ENCODE measurements at places on chromosomes 12 and 14.
A peak's percentile ranks its signal among the peaks of the same experiment; 100 is the strongest.

DNA sequence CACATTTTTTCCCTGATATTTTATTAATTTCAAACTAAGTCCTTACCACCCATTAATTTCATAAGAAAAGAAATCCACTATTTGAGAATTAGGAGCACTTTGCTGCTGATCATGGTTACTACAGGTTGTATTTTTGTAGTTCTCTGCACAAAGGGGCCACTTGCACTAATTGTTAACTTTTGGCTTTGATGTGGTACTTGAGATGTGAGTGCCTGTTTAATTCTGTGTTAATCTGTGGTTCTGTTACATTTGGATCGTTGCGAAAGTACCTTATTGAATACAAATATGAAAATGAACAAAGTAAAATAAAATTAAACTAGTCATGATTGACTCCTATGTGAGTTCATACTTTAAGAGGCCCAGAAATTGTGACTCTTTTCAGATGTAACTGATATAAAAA, 374.9 kb upstream of the RGS6 start:
- no peak for DNase-seq

- DNase-seq = no peak
Measured at GRCh38 chr14:36988989-36989388, 183.4 kb downstream of the SLC25A21 start.

GRCh38 chr12:41605545-41606305, 417.6 kb downstream of the PDZRN4 start:
- no peak for DNase-seq

- no peak for DNase-seq
Measured at GRCh38 chr14:26218861-26219260, 379.0 kb downstream of the NOVA1 start.

GRCh38 chr12:42611571-42612230, 22.2 kb upstream of the PRICKLE1 start:
- DNase-seq = no peak

GRCh38 chr12:1692895-1693610, 2.2 kb downstream of the ADIPOR2 start:
- no peak for DNase-seq

DNA sequence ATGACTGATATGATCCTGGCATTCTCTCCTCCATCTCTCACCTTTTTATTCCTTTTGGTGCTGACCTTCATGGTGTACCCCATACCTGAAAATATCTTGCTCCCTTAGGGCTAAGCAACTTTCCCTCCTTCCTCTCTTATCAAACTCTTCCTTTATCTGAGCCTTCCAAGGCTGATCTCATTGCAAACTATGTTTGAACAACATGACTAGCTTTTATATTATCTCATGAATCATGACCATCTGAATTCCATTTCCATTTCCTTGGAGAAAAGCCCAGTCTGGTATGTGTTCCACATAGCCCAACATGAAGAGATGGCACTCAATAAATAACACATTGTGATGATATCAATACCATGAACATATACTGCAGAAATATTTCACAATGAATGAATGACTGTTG, 111.6 kb downstream of the TSPAN8 start:
- DNase-seq = peak; percentile 57

- peak; percentile 86 for DNase-seq
Measured at GRCh38 chr12:90058704-90059103, 350.1 kb upstream of the ATP2B1 start.

DNA sequence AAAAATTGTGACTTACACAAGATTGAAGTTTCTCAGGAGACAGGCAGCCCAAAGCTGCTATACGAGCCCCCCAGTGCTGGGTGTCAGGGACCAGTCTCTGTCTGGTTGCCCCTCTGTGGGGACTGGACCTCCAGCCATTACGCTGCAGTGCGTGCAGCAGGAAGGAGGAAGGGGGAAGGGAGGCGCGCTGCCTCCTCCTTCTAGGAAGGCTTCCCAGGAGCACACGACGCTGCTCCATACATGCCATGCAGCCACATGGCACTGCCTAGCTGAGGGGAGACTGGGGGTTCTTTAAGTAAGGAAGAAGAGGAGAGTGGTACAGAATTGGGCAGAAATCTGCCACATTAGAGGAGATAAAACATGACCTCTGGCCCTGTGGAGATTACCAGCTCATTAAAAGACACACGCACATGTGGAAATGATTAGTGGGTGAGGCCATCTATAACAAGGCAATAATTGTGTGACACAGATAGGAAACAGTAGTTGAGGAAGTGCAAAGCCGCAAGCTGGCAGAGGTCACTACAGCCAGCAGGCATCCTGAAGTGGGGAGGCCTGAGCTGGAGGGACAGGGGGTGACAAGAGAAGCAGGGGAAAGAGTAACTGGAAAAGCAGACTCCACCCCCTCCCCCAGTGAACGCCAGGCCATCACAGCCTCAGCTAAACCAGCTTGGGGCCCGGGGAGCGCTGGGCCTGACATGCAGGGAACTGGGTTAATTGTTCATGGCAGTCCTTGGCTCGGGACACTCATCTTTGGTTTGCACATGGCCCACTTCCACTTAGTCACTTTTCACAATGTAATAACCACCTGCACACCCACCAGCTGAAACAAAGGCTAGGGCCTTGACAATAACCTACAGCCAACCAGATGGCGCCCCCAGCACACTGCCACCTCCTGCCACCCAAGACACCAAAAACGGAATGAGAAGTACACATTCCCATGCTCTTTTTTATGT, 39.6 kb downstream of the CCDC88C start:
- DNase-seq = no peak

GRCh38 chr12:26077915-26078702, 46.7 kb downstream of the BHLHE41 start:
- DNase-seq = no peak

- no peak for DNase-seq
Measured at GRCh38 chr12:100544165-100544564, 29.3 kb upstream of the GAS2L3 start.

- no peak for DNase-seq
Measured at GRCh38 chr12:112807452-112807851, 15.9 kb downstream of the RPH3A start.

DNA sequence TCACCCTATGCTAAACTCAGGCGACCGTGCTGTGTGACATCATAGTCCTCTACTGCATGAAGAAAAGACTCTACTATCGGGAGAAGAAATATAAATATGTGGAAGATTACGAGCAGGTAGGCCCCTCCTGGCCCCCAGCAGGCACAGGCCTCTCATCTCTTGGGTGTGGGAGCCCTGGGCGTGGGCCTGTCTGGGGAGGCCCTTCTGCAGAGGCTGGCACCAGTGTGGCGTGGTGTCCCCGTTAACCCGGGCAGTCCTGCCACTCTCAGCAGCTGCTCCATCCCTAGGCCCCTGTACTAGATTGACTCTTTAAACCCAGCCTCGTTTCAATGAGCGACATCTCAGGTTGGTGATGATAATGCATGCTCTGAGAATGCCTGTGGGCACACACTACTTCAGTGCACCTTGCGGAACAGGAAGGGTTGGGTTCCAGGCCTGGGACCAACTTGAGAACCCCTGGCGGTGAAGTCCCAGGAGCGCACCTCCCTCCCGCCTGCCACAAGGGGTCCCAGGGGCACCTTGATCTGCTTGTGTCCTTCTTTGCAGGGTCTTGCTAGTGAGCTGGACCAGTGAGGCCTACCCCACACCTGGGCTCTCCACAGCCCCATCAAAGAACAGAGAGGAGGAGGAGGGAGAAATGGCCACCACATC, 23.2 kb downstream of the P2RX4 start:
- no peak for DNase-seq

- no peak for DNase-seq
Measured at GRCh38 chr12:76688631-76689030, 75.3 kb upstream of the ZDHHC17 start.

GRCh38 chr12:31517994-31518393, 72.9 kb downstream of the DENND5B start:
- DNase-seq = no peak

DNA sequence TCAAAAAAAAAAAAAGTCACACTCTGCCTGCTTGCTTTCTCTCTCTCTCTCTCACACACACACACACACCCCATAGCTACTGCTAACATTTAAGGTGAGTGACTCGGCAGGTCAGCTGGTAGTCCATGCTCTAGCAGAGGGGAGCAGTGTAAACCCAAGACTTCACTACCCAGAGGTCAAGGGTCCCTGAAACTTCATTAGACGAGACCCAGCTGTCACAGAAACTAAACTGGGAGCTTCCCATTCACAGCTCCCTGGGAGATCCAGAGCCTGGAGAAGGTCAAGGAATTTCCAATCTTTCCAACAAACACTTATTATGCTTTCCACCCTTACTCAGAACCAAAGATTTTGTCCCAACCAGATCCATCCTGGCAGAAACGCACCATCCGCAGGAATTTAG, 33.2 kb downstream of the CKAP4 start:
- no peak for DNase-seq

DNA sequence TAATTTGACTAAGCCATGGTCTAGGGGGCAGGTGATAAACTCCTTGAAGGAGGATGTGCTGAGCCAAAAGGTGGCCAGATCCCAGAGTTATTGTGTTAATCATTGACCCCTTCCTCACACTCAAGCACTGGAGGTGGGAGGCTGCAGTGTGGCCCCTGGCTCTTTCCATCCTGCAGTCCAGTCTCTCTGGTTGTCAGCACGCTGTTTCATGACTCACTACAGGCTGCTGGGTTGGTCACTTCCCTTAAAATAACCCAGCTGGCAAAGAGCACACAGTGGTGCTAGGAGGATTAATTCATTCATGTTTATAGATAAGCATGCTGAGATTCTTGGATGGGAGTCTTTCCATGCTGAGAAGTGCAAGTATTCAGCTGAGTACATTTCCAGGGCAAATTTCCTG, 228.9 kb downstream of the ANO2 start:
- peak; percentile 36 for DNase-seq

DNA sequence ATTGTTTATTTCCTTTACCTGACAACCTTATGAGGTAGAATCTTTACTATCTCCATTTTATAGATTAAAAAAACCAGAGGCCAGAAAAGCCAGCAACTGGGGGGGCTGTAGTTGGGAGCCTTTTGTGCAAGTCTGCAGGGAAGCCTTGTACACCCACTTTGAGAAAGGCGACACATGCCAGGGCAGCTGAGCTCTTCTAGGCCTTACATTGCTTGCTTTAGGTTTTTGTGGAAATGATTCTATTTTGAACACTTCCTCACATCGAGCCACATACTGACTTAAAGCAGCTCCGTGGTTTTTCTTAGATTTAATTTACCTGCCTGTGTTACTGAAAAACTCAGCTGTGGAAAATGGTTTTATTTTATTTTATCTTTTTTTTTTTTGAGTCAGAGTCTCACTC, 34.6 kb downstream of the EP400 start:
- DNase-seq = no peak

- no peak for DNase-seq
Measured at GRCh38 chr12:128286970-128287369, 20.0 kb downstream of the TMEM132C start.

GRCh38 chr14:88166616-88167015, 156.5 kb downstream of the KCNK10 start:
- DNase-seq = no peak

DNA sequence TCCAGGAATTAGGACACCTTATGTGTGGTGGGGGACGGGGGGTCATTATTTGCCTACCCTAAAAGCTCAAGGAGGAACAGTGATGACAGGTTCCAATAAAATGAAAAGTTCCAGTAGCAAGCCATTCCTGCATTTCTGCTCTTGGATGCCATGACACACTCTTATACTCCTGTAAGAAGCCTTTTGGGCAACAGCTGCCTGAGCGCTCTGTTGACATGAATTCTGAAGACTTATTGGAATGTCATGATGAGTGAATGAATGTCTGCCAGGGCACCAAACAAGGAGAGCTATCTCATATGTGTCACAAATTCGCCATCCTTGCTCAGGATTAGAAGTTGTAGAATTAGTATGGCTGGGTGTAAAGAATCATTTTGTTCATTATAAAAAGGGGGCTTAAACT, 36.3 kb downstream of the PTGER2 start:
- no peak for DNase-seq

- no peak for DNase-seq
Measured at GRCh38 chr14:89481196-89481595, 64.2 kb upstream of the FOXN3 start.

DNA sequence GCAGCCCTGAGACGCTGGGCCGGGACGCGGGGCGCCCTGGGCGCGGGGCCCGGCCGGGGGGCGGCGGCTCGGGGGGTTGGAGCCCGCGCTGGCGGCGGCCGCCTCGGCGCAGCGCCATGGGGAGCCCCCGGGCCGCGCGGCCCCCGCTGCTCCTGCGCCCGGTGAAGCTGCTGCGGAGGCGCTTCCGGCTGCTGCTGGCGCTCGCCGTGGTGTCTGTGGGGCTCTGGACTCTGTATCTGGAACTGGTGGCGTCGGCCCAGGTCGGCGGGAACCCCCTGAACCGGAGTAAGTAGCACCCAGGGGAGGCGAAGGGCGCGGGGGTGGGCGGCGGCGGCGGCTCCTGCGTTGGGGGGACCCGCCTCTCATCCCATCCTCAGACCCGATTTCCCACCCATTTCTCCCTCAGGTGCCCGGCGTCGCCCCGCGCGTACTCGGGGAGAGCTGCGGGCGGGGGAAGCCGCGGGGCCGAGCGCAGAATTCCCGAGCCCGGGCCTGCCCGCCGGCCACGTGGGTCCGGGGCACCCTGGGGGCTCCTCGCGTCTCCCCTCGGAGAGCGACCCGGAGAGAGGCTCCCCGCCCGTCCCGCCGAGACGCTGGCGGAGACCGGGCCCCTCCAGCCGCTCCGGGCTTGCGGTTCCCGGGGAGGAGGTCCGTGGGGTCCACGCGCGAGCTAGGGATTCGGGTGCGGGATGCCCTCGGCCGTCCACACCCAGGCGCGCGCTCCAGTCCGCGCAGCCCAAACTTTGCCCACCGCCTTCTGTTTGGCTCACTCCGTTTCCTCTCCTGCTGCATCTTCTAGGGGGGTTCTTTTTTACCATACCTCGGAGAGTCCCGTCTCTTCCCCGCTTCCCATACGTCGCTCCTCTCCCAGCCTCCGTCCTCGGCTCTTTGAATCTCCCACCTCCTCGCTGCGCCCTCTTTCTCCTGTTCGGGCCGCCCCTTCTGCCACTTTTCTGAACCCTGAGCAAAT, 807 bp downstream of the B4GALNT3 start:
- DNase-seq = no peak

- DNase-seq = no peak
Measured at GRCh38 chr14:52318062-52318461, 4.0 kb downstream of the PTGER2 start.
